ENCODE measurements at places on chromosomes 1 and 21. TPM values are rescaled to one million over a fixed set of nuclear protein-coding genes. Genes with fewer than 3 reads are reported as not detected.

DNA sequence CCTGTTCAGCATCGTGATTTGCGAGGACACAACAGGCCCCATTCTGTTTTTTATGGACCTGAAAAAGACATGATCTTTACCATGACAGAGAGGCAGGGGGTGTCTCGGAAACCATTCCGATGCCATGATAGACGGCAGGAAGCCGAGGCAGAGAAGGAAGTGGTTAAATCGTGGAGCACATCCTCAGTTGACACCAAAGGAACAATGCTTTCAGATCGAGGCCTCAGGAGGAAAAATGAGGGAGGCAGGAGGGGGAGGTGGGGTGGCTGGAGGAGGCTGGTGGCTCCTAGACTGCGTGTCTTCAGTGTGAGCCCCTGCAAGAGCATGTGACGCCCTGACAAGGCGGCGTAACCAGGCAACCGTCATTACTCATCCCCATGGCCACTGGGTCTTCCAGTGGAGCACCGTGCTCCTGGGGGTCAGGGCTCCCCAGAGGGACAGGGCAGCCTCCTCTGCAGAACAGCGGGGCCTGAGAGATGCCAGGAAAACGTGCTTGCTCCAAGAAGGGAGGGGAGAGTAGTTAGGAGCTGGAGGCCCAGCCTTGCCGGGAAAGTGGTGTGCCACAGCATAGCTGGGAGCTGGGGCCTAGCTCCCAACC lies 172.8 kb upstream of the TMEM51 start:
- H3K4me1 ChIP-seq, result no peaks in the 10 kb centered on the region
- DNase-seq, result no peak
- H3K27me3 ChIP-seq, result no peaks in the 10 kb centered on the region
- H3K4me3 ChIP-seq, result no peak overlapping the region

- no peak for DNase-seq
- no peaks in the 10 kb centered on the region for H3K4me1 ChIP-seq
- H3K36me3 ChIP-seq, result peaks cover 23% of the 10 kb centered on the region
- no peak overlapping the region for H3K4me3 ChIP-seq
- no peaks in the 10 kb centered on the region for H3K27me3 ChIP-seq
These were observed 28.6 kb downstream of the TMEM53 start for GRCh38 chr1:44645476-44646244.

The S100B gene
- not detected for total RNA-seq

GRCh38 chr1:32948390-32948722 lies 16.3 kb downstream of the RNF19B start:
- peaks cover 52% of the 10 kb centered on the region for H3K36me3 ChIP-seq
- no peak overlapping the region for H3K4me3 ChIP-seq
- H3K27me3 ChIP-seq, result no peaks in the 10 kb centered on the region
- no peak for DNase-seq

DNA sequence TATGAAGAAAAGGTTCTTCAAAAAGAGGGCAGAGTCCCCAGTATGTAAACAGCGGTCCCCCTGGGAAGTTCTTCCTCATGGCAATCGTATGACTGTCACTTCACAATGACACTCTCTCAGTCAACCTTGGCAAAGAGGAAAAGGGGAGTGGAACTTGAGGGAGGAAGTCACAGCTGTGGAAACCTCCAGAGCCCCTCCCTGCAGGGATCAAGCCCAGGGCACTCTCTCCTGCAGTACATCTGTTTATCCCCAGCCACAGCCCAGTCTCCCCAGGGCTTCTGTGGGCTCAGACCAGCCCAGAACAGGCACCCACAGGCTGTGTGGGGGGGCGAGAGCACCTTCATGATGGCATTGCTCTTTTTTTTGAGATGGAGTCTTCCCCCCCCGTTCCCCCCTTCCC lies 2.0 kb downstream of the ATP13A2 start:
- no peak overlapping the region for H3K4me3 ChIP-seq
- H3K36me3 ChIP-seq, result no peaks in the 10 kb centered on the region

- no peak for DNase-seq
- H3K4me3 ChIP-seq, result no peak overlapping the region
- no peaks in the 10 kb centered on the region for H3K27me3 ChIP-seq
- H3K4me1 ChIP-seq, result peaks cover 18% of the 10 kb centered on the region
These were observed 151.0 kb downstream of the CDC7 start for GRCh38 chr1:91651661-91652071.

The OR10Z1 gene
- not detected for total RNA-seq

DNA sequence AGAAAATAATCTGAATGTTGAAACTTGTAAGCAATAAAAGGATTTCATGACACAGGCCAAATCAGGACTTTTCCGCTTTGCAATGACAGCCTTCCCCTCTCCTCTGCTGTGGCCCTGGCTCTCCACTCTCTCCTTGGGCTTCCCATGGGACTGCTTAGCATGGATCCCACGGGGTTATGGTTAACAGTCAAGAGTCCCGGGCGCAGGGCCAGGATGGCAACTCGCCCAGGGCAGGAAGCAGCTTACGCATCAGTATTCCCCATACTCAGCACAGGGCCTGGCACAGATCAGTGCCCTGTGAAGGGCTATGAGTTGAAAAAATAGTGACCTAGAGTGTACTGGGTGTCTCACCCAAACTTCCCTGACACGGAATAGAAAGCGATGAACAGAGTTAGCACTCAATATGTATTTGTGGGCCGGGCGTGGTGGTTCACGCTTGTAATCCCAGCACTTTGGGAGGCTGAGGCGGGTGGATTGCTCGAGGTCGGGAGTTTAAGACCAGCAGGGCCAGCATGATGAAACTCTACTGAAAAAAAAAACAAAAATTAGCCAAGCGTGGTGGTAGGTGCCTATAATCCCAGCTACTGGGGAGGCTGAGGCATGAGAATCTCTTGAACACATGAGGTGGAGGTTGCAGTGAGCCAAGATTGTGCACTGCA lies 29.1 kb upstream of the GRHL3 start:
- no peak for DNase-seq
- no peaks in the 10 kb centered on the region for H3K36me3 ChIP-seq
- H3K27me3 ChIP-seq, result no peaks in the 10 kb centered on the region
- no peaks in the 10 kb centered on the region for H3K4me1 ChIP-seq
- no peak overlapping the region for H3K4me3 ChIP-seq

Measured in activated CD4-positive, alpha-beta memory T cell treated with anti-CD3 and anti-CD28 coated beads for 36 hours (primary cell).